ENCODE measurements at places on chromosomes 11 and 22.

GRCh38 chr11:79113054-79113690 lies 327.7 kb downstream of the TENM4 start:
- DNase-seq, result no peak

GRCh38 chr11:6321961-6322362 lies 1.7 kb upstream of the CAVIN3 start:
- peak; percentile 35 for DNase-seq

DNA sequence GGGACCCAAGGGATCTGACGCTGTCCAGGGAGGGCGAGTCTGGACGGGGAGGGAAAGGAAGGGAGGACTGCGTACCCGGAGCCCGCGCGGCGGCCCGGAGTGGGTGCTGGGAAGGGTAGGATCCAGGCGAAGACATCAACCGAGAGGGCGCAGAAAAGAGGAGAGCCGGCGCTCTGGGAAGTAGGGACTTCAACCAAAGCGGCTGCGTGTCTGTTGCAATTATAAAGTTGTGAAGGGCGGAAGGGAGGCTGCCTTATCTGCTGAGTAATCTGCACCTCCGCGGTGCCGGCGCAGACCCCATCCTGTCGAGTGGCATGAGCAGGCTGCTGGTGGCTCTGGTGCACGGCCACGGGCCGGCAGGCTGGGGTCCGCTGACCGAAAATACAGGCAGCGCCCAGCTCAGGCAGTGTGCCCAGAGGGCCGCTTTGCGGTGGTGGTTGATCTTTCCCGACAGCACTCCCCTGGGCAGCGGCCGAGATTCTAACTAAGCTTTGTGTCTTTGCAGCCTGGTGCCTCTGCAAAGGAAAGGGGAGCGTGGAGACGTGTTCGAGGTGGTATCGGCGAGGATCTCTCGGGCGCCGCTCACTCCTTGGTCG lies 978 bp downstream of the C11orf87 start:
- DNase-seq, result peak; percentile 40

DNA sequence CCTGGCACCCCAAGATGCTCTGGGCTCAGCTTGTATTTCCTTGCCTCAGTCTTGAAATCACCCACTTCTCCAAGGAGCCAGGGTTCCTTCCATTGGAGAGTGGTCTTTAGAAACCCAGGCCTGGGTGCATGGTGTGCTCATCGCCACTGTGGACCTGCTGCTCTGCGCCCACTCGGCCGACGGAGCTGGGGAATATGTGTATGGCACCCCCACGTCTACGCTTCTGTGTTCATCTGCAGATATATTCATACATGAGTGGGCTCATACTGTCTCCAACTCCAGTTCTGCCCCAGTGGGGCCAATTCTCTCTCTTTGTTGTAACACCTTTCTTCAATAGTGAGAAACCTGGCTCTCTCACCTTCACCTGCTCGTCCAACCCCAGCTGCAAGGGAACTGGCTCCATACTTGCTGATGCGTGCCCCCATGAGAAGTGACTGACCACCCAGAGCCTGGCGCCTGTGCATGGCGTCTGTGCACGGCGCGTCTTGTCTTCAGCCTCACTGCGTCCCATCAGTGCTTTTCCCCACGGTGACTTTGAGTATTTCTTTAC lies 39.8 kb downstream of the KCNQ1 start:
- DNase-seq, result no peak

DNA sequence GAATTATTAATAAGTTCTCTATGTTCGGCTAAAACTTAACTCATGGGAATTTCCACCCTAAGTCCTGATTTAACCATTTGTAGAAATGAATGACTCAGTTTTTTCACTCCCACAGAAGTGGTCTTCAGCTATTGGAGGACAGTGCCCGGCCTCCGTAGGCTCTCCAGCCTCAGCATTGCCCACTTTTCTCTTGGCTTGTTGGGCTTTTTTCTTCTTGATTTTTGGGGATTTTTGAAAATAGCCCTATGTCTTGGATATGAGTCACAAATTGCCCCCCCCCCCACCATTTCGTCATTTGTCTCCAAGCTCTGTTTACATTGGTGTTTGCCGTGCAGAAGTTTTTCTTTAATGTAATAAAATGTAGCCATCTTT lies 66.7 kb downstream of the PACS1 start:
- no peak for DNase-seq

GRCh38 chr22:35835267-35835997 lies 117.8 kb downstream of the APOL5 start:
- no peak for DNase-seq

DNA sequence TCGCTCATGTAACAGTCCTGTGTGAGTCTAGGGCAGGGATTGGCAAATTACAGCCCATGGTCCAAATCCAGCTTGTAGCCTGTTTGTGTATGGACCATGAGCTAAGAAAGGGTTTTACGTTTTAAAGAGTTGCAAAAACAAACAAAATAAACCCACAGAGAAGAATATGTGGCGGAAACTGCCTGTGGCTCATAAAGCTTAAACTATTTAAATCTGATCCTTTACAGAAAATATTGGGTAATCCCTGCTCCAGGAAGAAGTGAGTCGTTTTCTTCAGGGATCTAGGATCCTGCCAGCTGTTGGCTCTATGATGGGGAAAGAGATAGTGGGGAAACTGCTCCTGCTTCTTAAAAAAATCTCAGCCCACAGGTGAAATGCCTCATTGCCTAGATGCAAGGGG lies 3.4 kb upstream of the OR6Q1 start:
- no peak for DNase-seq
